Activated CD4-positive, alpha-beta T cell treated with anti-CD3 and anti-CD28 coated beads for 48 hours (primary cell): ENCODE measurements at places on chromosomes 4 and X.
A peak's percentile ranks its signal among the peaks of the same experiment; 100 is the strongest.

DNA sequence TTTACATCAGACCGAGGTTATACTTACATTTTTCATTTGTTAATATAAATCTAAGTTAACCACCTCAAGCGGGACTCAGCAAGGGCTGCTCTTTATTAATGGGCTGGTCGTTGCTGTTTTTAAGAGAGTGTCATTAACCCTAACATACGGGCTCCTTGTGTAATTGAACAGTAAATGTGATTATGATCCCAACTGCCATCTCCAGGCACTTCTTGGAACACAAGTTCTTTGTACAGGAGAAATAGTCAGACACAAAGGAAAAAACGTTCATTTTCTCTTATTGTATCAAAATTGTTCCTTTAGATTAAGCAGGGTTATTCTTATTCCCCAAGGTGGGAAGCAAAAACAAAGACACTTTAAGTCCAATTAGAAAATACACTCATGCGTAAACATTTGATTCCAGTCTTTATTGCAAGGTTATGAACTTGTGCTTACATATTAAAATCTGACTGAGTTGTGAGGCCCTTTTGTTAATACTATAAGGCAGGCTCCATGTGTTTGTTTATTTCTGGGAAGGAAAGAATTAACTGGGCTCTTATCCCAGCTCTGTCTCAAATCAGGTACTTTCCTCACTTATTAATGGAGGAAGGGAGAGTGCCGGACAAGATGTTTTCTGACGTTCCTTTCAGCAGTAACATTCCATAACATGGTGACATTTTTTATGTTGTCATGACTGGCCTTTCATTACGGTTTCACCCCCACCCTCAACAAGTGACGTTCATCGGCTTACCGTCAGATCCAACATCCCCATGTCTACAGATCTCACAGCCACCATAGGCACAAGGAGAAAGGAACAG is 95.9 kb downstream of the RASL11B start:
- DNase-seq: no peak

DNA sequence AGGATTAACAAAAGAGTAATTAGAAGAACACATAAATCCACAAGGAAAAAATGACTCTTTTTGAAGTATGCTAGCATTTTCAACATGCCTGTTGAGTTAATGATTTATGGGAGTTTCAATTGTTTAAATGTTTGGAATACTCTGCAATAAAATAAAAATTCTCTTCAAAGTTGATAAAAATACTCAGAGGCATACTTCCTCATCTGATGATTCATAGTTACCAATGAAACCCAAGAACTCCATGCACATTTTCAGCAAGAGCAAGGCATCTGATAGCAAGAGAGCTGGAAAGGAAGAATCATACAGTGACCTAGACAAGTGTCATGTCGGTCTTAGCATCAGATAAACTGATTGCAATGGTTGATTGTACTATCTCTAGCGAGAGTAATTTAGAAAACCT is 443.7 kb upstream of the ATOH1 start:
- no peak for DNase-seq

GRCh38 chr4:185540487-185541120 is 5.3 kb upstream of the PDLIM3 start:
- DNase-seq: no peak

DNA sequence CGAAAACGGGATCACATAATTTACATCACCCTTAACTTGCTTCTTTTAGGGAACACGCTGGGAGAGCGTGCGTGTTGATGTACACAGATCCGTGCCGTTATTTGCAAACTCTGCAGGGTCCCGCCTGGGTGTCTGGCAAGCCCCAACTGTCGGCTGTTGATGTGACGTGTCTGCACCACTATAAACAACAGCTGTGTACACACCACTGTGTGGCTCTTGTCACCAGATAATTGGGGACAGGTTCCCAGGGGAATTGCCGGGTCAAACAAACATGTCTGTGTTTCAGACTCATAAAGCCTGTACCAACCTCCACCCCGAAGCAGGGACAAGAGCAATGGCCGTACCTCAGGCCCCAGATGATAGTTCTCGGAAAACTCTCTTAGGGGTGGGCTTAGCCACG is 105.0 kb upstream of the AFAP1 start:
- DNase-seq: no peak

- no peak for DNase-seq
Measured at GRCh38 chrX:56728321-56728720, 722 bp upstream of the NBDY start.

- no peak for DNase-seq
Measured at GRCh38 chr4:8220661-8221450, 21.8 kb downstream of the SH3TC1 start.

GRCh38 chr4:62231994-62232393 is 1031.9 kb downstream of the ADGRL3 start:
- no peak for DNase-seq

- peak; percentile 78 for DNase-seq
Measured at GRCh38 chr4:5863461-5864113, 29.3 kb downstream of the CRMP1 start.

GRCh38 chr4:128528793-128529553 is 241.4 kb upstream of the PGRMC2 start:
- no peak for DNase-seq

- DNase-seq: peak; percentile 9
Measured at GRCh38 chr4:104064646-104065577, 345.1 kb upstream of the TACR3 start.

DNA sequence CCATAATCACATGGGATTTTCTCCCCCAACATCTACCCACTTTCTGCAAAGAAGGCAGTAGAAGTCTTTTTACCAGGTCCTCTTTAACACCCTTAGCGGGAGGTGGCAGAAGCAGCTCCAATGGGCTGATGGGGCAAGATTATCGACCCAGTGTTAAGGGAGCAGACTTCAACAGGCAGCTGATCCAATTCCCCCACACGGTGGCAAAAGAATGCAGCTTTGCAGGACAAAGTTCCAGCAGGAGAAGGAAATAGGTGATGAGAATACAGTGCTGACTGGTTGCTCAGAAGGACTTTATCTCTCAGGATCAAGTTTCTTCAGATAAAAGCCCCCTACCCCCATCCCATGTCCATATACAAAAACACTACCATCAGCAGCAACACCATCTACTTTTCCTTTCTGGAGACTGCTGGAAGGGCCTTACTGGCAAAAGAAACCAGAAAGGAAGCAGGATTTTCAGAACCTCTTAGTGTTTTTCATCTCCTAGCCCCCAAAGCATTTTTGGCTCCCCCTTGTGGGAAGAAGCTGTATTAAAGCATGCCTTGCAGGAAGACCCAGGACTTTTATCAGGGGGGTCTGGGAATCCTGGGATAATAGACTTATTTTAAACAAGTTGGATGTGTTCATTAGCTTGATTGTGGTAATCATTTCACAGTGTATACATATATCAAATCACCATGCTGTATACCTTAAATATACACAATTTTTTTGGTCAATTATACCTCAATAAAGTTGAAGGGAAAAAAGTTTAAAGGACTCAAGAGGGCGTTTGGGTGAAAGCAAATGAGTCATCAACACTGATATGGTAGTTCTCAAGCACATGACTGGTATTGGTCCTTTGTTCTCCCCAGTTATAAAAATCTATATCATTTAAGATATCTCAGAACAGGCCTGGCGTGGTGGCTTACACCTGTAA is 146.4 kb downstream of the GPC3 start:
- DNase-seq: peak; percentile 28

DNA sequence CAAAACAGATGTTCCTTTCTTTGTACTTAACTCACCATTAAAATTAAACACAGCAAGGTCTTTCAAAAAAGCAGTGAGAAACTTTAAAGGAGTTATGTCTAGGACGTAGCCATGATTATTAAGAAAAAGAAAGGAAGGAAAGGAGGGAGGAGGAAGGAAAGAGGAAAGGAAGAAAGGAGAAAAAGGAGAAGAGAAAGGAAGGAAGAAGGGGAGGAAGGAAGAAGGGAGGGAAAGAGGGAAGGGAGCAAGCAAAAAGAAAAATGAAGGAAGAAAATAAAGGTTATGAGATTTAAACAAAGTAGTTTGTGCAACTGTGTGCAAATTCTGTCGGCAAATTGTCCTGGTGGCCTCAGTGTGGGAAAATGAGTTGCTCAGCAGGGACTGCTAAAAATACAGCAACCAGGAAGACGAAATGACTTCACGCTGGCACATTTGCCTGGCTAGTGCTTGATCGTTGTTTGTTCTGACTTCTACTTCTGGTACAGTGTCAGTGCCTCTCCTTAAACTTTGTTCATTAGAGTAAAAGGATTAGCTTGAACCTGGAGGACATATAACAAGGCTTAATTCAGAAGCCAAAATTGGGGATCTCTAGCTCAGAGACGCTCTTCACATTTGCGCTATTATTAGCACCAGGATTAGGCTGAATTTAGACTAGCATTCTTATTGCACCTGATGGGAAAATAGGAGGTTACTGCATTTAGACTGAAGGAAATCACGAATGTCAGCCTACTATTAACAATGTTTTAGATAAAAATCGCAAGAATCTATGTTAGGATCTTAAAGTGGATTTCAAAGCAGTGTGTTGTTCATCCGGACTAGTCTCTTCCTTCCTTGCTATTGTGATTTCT is 81.2 kb downstream of the DCK start:
- DNase-seq: no peak

DNA sequence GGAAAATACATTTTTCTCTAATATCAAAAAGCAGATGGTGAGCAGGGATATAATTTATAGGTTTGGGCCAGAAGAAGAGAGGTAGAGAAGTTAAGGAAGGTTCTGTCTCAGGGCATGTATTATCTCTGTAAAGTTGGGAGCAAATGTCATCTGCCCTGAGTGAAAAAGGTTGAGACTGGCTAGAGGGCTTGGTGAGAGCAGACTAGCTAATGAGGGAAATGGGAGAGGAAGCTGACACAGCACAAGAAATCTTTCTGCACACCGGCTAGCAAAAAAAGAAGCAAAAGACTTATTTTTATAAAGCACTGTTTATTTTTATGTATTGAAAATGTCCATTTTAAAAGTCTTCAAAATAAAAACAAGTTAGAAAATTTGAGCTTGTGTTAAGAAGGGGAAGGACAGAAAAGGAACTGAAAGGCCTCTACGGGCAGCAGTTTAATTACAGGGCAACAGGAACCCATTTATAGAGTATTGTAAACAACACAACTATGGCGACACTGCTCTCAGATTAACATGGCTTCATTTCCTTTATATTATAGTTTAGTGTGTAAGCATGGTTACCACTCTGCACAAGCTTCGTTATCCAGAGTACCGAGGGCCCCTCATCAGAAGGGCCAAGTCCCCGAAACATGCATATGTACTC is 17.4 kb downstream of the CD40LG start:
- DNase-seq: no peak

DNA sequence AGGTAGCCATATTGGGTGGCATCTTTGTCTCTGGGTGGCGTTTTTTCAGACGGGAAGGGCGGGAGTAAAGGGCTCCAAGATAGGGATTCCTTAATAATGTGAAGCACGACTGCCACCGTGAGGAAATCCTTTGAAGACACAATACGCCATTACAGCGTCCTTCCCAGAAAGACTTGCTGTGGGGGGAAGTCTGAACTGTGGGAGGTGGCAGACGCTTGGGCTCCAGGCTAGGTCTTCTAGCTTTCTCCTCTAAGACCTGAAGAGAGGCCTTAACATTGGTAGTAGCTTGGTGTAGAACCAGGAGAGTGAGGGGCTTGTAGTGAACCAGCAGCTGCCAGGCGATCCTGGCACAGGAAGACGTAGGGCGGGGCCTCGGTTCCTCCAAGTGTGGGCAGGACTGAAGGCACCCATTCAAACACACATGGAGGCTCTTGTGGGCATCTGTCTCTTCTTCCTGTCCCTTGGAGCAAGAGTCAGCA is 197.3 kb downstream of the OR13H1 start:
- no peak for DNase-seq
